ENCODE measurements at places on chromosomes 16 and 17. TPM values are rescaled to one million over a fixed set of nuclear protein-coding genes. Genes with fewer than 3 reads are reported as not detected.

Gene RAP1GAP2
- 5.4 TPM for total RNA-seq

Gene PERCC1
- not detected for total RNA-seq

Gene KRTAP1-3
- total RNA-seq: not detected

Gene UQCRC2
- total RNA-seq: 95.1 TPM

Gene XAF1
- 41.0 TPM for total RNA-seq

Gene NEUROD2
- total RNA-seq: not detected

Gene TBCD
- total RNA-seq: 92.9 TPM

Gene EFCAB13
- 10.5 TPM for total RNA-seq
